ENCODE measurements at places on chromosomes 2 and 18.

DNA sequence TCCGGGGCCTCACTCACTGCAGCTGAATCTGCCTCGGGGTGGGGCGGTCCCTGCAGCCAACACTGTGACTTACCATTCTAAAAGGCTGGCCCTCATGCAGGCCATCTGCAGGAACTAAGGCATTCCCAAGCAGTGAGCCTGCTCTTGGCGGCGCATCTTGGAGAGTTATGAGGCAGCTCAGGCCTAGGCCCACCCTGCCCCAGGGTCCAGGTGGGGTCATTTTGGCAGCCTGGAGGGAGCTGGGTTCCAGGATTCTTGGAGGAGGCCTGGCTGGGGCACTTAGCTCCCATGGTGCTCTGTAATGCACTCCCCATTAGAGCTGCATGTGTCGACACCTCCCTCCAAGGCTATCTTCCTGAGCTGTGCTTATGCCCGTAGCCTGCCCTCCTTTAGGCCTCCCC is 14.8 kb upstream of the BIN1 start:
- DNase-seq, result no peak

DNA sequence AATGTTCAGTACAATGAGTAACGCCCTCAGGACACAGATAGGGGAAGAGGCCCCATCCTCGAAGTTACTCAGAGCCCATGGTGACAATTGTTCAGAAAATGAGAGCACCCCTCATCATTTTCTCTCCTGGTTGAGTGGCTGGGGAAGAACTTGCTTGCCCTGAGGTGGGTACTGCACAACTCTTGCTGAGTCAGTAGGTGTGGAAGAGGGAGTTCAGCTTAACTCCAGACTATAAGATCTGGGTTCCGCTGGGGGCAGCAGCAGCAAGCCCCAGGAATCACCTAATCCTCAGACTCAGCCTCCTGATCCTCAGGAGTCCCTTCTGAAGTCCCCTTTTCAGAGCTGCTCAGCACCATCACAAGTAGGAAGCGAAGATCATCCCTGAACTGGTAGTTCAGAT is 123.7 kb downstream of the PIEZO2 start:
- no peak for DNase-seq

- DNase-seq, result no peak
Measured at GRCh38 chr2:58862244-58862643, 621.1 kb upstream of the FANCL start.

DNA sequence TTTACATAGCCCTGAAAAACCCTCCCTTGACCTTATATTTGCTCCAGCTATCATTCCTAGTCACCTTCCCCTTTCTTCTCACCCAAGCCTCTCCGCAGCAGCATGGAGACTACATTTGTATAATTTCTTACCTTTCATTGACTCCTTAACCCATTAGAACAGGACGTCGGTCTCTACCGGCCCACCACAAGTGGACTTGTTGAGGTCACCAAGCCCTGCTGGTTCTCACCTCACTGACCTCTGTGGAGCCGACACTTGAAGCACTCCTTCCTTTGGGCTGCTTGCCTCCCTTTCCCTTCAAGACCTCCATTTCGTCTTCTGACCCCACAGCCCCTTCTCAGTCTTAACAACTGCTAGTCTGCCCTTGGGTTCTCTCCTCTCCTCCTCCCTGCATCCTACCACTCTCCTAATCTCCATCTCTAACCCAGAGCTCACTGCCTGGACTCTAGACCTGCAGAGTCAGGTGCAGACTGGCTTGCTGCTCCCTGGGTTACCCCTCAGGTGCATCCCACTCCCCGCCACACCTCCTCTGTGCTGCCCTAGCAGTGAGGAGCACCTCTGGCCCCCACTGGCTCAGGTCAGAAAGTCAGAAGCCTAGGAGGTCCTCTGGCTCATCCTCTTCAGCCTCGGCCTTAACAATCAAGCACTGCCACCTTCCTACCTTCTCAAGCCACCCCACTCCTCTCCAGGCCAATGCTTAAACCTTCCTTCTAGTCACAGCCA is 5.3 kb upstream of the SFXN5 start:
- DNase-seq, result no peak

DNA sequence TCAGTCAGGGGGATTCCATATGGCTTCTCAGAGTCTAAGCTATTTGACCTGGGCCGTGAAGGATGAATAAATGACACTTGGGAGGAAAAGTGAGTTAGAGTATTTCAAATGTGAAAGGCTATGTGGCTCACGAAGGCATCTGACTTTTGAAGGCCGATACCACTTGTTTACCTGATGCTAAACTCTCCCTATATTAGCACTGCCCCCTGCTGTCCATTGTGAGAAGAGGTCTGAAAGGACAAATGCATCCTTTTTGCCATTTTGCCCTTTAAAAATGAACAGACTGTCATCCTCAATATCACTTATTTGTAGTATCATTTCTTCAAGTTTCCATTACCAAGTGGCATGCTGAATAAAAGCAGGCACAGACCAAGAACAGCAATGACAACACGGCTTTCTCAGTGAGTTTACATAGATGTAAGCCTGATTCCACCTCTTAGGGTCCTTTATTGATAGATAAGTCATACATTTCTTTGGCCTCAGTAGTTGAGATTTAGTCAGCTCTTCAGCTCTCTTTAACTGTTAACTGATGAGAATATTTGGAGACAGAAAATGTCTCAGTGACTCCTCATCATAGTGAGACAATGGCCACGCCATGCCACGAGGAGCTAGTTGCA is 40.1 kb downstream of the DOCK10 start:
- DNase-seq, result peak; percentile 43

Data from activated CD4-positive, CD25-positive, alpha-beta regulatory T cell (primary cell).